ENCODE measurements at places on chromosomes 13 and 19.

- no peak for DNase-seq
Observed at GRCh38 chr13:69243366-69243765, 864.3 kb upstream of the ATXN8OS start.

- DNase-seq, result no peak
Observed at GRCh38 chr13:20168396-20168795, 7.5 kb upstream of the GJA3 start.

DNA sequence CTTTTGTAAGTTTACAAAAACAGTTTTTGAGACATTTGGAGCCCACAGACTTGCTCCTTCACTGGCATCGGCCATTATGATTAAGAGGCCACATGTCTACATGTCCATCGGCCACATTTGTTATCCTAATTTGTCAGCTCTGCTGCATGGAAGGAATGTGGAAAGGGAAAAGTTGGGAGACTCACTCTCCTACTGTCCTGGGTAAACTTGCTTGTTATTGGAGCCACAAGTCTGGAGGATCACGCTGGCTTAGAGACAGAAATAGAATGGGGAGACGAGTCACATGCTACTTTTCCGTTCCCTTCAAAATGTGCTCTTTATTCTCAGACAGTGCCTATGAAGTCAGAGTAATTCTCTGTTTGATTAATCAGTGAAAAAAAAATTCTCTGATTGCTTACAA is 741.2 kb upstream of the PCDH9 start:
- DNase-seq, result no peak

GRCh38 chr19:33486407-33486806 is 35.2 kb downstream of the PEPD start:
- no peak for DNase-seq

GRCh38 chr13:99301056-99301838 is 6.0 kb downstream of the GPR183 start:
- DNase-seq, result no peak

- DNase-seq, result no peak
Observed at GRCh38 chr19:12796146-12797071, 5.1 kb downstream of the JUNB start.

GRCh38 chr19:50736338-50736737 is 13.2 kb downstream of the CLEC11A start:
- no peak for DNase-seq

- no peak for DNase-seq
Observed at GRCh38 chr13:95480791-95481780, 71.4 kb upstream of the CLDN10 start.

DNA sequence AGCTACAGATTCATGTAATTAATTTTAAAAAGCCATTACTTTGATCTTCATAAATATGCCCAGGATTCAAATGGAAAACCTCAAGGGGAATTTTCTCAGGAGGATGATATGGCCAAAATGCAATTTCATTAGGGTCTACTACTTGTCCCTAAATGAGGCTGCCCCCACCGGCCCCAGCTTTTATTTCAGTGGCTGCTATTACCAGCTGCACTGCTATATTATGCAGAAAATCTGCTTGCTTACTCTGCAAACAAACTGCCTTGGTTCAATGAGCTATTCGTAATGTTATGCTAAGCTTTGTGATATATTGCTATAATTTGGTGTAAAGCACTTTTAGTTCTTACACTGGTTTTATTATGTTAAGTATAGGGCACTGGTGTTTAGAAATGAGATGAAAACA is 137.3 kb upstream of the TMTC4 start:
- no peak for DNase-seq

DNA sequence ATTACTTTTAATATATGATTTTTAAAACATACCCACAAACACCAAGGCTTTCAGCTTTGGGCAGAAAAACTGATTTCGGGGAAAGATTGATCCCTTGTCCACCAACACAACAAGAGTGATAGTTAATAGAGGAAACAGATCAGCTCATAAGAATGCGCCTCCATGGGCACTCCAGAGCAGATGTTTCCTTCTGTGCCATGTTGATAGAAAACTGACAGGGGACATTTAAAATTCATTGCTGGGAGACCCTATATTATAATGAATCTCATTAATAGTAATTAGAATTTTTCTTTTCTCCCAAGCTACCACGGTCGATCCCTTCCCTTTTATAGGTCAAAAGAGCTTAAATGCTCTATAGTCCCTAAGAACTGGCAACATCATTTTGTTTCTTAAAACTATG is 431.2 kb downstream of the IRS2 start:
- DNase-seq, result no peak

- no peak for DNase-seq
Observed at GRCh38 chr13:41273831-41274441, 10.6 kb upstream of the MTRF1 start.

GRCh38 chr19:55305491-55305890 is 19.6 kb downstream of the TMEM150B start:
- DNase-seq, result peak; percentile 41

DNA sequence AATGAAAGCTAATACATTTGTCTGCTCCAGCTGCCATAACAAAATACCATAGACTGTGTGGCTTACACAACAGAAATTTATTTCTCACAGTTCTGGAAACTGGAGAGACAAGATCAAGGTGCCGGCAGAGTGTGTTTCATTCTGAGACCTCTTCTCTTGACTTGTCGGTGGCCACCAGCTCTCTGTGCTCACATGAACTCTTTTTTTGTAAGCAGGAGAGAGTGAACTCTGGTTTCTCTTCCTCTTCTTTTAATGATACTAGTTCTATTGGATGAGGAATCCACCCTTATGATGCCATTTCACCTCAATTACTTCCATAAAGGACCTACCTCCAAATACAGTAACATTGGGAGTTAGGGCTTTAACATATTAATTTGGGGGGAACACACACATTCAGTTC is 11.7 kb downstream of the KCTD12 start:
- DNase-seq, result no peak

- DNase-seq, result no peak
Observed at GRCh38 chr13:85864963-85865530, 65.8 kb upstream of the SLITRK6 start.
